ENCODE measurements at places on chromosomes 7 and 10.

- DNase-seq, result no peak
Measured at GRCh38 chr7:2934984-2935740, 91.1 kb upstream of the GNA12 start.

DNA sequence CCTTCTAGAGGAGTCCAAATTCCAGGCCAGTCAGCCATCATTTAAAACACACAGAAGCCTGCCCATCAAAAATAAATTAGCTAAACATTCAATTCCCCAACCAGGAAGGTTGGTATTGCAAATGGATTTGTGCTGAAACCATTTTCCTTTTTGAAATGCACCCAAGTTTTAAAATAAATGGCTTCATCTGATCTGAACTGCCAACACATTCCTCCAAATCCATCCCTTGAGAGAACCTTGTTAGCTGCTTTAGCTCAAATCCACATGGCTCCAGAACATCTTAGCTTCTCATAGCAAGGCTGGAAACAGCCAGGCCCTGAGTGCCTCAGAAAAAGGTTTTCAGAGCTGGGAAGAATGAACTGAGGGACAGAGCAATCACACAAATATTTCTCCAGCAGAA, 306.3 kb downstream of the FZD1 start:
- DNase-seq, result no peak

- DNase-seq, result no peak
Measured at GRCh38 chr7:114930107-114930661, 8.3 kb downstream of the MDFIC start.

- no peak for DNase-seq
Measured at GRCh38 chr10:59006511-59007306, 169.7 kb upstream of the PHYHIPL start.

DNA sequence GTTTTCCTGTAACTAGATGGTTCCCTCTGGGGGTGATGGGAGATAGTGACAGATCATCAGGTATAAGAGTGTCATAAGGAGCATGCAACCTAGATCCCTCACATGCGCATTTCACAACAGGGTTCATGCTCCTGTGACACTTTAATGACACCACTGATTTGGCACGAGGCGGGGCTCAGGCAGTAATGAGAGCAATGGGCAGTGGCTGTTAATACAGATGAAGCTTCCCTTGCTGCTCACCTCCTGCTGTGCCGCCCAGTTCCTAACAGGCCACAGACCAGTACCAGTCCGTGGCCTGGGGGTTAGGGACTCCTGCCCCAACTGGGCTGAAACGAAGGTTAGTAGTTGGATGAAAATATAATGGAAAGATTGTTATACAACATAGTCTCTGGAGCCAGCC, 201.6 kb upstream of the LRRN3 start:
- DNase-seq, result no peak

DNA sequence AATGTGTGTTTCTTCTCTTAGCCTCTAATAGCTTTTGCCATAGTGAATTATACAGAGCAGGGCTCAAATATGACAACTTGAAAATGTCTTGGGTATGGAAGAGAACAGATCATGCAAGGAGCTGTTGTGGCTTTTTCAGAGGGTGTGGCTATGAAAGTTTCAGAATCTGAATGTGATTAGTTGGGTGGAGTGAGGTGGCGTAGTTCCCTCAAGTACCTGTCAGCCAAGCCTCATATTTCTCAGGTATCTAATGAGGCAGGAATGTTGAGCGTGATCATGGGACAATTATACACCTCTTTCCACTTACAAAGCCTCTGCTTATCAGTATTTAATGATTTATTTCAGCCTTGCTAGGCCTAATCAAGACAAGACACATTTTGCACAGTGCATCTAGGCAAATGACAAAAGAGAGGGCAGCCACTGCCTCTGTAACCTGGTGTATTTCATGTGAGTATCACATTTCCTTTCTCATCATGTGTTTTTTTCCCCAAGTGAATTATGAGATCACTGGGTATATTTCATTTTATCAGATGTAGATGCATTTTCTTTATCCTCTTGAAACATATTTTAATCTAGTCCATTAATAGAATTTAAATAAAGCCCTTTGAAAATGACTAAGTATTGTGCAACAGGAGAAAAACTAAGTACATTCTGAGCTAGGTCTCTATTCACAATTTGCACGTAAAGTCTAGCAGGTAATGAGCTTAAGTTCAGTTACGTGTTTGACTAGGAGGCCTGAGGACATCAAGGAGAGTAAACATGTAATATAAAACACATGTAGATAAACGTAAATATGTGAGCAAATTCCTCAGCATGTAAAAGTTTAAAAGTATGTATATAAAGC, 644.4 kb upstream of the IGFBP3 start:
- no peak for DNase-seq

DNA sequence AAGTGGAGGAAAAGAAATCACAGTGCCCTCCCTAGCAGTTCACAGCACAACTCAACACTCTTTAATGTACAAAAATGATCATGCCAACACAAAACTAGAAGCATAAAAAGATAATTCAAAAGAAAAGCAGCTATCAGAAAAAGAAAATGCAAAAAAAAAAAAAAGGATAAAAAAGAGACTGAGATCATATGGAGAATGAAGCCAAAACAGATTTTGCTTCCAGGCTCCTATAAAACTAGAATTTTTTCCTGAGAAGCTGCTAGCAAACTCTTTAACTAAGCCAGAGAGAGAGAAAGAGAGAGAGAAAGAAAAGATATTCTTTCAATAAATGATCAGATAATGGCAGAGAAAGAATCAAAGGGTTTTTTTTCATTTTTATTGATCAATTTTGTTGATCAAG, 288.0 kb upstream of the ANKRD30A start:
- DNase-seq, result no peak

- DNase-seq, result no peak
Measured at GRCh38 chr7:153858355-153858754, 193.8 kb upstream of the DPP6 start.

GRCh38 chr7:34622182-34622581, 35.8 kb upstream of the NPSR1 start:
- no peak for DNase-seq

DNA sequence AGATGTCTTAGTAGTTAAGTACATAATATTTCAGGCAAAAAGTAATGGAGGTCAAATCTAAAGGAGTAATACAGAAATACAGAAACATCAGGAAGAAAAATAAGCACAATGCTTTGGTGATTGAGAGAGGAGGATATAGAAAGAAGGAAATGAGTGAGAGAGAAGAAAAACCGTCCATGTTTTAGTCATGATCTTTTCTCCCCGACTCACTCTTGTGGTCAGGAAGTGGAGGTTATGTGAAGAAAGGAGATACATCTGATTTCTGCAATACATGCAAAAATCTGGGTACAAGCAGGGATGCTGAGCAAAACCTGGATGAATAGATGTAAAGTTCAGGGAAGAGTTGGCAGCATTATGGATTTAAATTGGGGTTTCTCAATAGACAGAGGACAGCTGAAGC, 1122.5 kb downstream of the SORCS3 start:
- no peak for DNase-seq

GRCh38 chr10:1170867-1171180, 114.6 kb downstream of the WDR37 start:
- no peak for DNase-seq

GRCh38 chr10:75435291-75435690, 3.9 kb downstream of the LRMDA start:
- DNase-seq, result no peak

- no peak for DNase-seq
Measured at GRCh38 chr10:86359954-86360353, 6.6 kb downstream of the GRID1 start.

GRCh38 chr10:103064956-103065355, 128.1 kb downstream of the NT5C2 start:
- DNase-seq, result no peak

GRCh38 chr10:49429458-49429857, 33.6 kb upstream of the DRGX start:
- no peak for DNase-seq

- DNase-seq, result no peak
Measured at GRCh38 chr10:1468811-1469210, 268.5 kb downstream of the ADARB2 start.

GRCh38 chr7:151940048-151940811, 16.0 kb upstream of the GALNTL5 start:
- no peak for DNase-seq

GRCh38 chr10:116385994-116386809, 41.4 kb upstream of the PNLIPRP3 start:
- no peak for DNase-seq

- no peak for DNase-seq
Measured at GRCh38 chr10:350981-351501, 215.8 kb downstream of the ZMYND11 start.

- DNase-seq, result no peak
Measured at GRCh38 chr10:43040482-43041256, 36.2 kb upstream of the RET start.

- no peak for DNase-seq
Measured at GRCh38 chr10:101151395-101151794, 20.3 kb downstream of the TLX1 start.

- DNase-seq, result no peak
Measured at GRCh38 chr7:128097211-128097731, 66.0 kb upstream of the LRRC4 start.

- DNase-seq, result no peak
Measured at GRCh38 chr7:89458114-89458513, 662.6 kb upstream of the TEX47 start.

DNA sequence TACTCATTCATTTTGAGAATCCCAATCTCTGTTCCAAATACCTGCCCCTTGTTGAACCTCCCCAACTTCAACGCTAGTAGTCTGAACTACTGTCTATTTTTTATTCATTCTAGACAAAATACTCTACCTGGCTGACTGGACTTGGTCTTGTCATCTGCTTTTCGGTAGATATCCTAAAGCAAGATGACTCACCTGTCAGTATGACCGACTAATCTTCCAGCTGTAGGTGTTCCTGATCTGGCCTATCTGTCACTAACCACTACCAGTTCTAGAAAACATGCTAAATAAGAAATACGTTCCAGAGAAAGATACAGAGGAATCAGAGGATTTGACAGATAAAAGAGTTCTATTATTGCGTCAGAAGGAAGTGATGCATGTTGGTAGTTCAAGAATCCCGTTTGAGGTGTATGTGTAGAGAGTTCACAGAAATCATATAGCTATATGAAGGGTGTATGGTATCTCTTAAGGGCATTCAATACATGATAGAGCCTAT, 81.1 kb downstream of the IDE start:
- no peak for DNase-seq

DNA sequence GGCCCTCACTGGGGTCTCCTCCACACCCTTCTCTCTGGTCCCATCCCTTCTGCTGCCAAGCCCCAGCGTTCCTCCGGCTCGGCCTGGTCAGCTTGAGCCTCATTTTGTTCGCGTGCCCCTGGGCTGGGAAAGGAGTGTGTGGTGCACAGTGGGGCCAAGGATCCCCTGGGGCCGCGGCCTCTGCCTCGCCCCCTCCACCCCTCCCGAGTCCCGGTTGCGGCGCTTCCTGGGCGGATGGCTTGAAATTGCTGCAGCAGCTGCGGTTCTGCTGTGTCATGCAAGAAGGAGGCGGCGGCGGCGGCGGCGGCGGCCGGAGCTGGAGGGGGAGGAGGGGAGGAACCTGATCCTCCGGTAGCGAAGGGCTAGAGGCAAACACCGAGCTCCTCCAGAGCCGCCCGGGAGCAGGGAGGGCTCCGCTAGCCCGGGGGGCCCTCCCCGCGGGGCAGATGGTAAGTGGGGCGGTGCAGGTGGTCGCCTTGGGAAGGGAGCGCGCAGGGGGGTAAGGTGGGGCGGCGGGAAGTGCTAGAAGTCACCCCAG, 217.8 kb upstream of the MKLN1 start:
- peak; percentile 36 for DNase-seq

DNA sequence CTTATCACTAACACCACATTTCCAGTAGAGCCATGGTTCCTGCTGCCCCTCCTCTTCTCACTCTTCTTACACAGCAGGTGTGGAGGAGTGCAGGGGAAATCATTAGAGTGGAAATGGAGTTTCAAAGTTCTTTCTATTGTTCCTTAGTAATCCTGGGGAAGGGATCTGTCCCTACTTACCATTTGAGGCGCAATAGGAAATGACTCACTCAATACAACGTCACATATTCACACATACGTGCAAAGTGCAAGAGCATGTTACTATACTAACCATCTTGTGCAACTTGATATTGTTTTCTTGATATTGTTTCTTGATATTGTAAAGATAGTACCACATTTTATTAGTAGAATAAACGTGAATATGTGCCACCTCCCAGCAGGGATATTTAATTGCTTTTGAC, 1010.2 kb downstream of the DNAJB9 start:
- no peak for DNase-seq

- DNase-seq, result no peak
Measured at GRCh38 chr7:48250441-48250951, 79.2 kb downstream of the ABCA13 start.

- no peak for DNase-seq
Measured at GRCh38 chr7:6461946-6462550, 14.3 kb upstream of the DAGLB start.

GRCh38 chr7:45082831-45083331, 5.9 kb downstream of the NACAD start:
- DNase-seq, result no peak

- DNase-seq, result no peak
Measured at GRCh38 chr7:155941688-155942087, 129.4 kb upstream of the SHH start.

- no peak for DNase-seq
Measured at GRCh38 chr7:93717217-93717900, 142.8 kb upstream of the CALCR start.

DNA sequence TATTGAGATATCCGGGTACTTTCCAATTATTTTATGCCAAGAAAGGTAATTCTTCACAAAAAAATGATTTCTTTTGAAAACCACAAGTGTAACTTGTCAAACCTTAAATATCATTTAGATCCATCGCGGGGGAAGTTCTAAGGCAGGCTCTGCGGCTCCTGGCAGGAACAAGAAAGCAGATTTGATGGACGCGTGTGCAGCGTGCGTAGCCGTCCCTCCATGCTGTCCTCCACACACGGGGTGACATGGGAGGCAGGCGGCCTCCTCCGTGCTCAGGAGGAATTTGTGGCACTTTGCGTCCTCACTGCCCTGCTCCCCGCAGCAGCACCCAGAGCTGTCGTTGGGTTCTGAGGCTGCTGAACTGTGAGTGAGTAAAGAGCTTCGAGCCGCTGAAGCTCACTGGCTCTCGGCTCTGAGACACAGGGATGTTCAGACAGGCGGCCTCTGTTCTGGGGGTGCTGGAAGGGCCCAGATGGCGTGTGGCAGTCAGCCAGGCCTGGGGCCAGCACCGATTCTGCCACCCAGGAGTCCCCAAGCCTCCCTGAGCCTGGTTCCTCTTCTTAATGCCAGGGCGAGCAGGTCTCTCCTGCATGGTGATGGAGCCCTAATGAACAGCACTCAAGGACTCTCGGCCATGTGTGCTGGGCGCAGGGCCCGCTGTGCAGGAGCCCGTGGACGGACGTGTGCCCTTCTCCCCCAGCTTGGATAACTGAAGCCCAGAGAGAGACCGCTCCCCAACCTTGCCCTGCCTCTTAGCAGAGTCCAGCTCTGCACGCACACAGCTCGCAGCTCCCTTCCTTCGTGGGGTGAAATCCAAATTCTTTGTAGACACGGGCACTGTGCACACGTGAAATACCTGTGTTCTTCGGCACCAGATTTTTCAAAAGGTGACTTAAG, 185.4 kb upstream of the SHH start:
- no peak for DNase-seq

DNA sequence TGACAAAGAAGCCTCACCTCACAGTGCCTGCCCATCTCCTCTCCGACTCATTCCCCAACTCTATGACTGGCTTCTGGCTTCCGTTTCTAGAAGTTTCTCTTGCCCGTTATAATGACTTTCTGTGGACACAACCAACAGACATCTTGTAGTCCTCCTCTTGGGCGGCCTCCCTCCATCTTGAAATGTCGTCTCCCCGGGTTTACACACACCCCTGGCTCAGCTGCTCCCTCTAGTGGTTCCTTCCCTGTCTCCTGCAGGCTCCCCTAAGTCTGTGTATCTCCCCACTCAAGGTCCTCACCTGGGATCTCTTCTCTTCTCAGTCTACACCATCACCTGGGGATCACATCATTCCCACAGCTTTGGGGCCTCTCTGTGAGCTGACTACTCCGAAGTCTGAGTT, 123.4 kb upstream of the NEBL start:
- no peak for DNase-seq
